ENCODE measurements at places on chromosomes 13 and 19.
A peak's percentile ranks its signal among the peaks of the same experiment; 100 is the strongest.

DNA sequence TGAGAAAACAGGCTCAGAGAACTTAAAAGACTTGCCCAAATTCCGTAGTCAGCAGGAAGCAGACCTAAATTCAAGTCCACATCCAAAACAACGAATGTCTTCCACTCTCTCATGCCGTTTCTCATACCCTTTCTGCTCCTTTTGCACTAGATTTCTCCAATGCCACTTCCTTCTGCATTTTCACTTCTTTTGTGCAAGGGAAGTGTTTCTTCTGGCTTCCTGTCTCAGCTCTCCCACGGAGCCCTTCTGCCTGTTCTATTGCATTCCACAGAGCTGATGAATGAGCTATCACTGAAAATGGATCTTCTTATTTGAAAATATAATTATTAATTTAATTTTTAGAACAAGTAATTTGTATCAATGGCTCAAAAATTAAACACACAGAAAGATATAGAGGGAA lies 56.1 kb upstream of the STK24 start:
- no peak for DNase-seq

DNA sequence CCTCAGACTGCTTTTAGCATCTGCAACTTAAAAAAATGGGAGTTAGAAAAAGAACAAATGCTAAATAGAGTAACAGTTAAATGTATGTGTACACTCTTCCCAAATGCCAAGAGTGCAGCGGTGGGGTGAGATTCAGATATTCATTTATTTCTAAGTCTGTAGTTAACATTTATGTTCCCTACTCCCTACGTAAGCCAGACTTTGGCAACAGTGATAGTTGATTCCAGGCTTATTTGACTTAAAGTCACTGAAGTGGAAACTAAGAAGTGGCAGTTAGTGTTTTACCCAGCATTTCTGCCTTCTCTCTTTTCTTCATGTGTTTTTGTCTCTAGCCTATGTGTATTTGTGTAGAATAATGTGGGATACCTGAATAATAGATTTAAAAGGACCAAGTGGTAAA lies 4.5 kb downstream of the MIR17HG start:
- DNase-seq: no peak

- no peak for DNase-seq
Measured at GRCh38 chr19:41670755-41671154, 17.3 kb downstream of the CEACAM7 start.

DNA sequence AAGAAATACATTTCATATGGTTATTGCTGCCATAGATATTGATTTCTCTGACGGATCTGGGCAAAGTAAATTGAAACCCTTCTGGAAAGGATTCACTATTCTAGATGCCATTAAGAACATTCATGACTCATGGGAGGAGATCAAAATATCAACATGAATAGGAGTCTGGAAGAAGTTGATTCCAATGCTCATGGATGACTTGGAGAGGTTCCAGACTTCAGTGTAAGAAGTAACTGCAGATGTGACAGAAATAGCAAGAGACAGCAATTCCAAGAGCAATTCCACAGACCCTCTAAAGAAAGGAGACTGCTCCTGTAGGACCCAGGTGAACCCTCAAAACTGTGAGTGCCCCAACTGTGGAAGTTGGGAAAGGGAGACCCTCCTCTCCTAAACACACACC lies 30.9 kb upstream of the KCTD12 start:
- DNase-seq: peak; percentile 67

GRCh38 chr13:114132419-114133121 lies at the start of gene RASA3:
Gene RASA3 (minus strand): TSS chr13:114132623. CDS start chr13:114132489, 134 bp downstream.
- peak; percentile 81 for DNase-seq

DNA sequence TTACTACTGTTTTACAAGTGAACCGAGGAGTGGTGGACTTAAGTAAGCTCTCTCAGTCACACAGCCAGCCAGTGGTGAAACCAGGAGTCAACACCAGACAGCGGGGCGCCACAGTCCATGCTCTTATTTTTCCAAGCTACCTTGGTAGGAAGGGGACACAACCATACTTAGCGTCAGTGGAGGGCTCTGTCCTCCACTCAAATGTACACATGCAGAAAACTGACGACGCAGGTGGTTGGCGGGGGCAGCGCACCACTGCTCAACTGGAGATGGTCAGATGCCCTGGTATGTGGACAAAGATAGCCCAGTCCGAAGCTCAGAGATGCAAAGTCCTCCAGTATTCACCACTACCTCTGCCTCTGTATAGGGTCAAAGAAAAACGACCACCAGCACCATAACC lies 1.1 kb downstream of the ZNF667 start:
- DNase-seq: no peak

Measured in AG10803 (cell line).